ENCODE measurements at places on chromosomes 2 and 18.

GRCh38 chr2:65647249-65647842 lies 214.9 kb upstream of the SPRED2 start:
- DNase-seq = no peak

GRCh38 chr2:195021711-195022507 lies 635.1 kb upstream of the SLC39A10 start:
- peak; percentile 37 for DNase-seq

DNA sequence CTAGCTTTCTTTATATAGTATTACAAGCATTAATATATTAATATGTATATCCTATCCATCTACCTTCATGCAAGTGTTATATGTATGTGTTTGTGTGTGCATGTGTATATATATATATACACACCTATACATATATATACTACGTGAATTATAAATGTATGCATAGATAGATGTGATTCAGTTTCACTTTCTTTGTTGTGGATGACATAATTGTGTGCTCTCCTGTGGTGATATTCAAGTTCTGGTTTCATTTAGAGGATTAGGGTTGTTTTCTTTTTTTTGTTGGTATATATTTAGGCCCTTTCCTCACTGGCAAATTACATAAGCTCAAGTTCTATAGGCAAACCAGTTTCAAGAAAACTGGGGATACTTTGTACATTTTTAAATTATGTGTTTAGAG lies 225.7 kb upstream of the FANCL start:
- no peak for DNase-seq

GRCh38 chr18:44732238-44732563 lies 51.5 kb downstream of the SETBP1 start:
- DNase-seq = no peak

DNA sequence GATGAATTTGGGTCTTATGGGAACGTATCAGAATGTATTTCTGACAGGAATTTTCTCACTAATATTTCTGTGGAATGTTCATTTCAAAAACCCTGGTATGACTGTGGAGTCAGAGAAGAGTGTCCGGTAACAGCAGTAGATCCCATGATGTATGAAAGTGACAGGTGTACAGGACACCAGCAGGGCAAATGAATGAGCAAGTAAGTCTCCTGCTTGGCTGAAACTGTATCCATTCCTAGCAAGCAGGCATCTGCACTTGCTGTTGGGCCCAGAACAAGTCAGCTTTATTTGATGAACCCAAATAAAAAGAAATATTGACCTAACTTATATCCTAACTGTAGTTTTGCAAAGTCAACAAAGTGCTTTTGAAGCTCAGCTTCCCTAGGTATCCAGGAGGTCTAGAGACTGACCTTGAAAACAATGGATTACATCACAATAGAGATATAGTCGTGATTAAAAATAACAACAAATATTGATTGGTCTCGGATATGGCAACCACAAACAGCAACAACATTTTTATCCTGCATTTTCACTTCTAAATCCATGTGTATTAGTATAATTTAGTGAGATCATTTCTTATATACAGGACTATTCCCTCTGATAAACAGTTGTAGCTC lies 37.6 kb downstream of the NXPH2 start:
- no peak for DNase-seq

DNA sequence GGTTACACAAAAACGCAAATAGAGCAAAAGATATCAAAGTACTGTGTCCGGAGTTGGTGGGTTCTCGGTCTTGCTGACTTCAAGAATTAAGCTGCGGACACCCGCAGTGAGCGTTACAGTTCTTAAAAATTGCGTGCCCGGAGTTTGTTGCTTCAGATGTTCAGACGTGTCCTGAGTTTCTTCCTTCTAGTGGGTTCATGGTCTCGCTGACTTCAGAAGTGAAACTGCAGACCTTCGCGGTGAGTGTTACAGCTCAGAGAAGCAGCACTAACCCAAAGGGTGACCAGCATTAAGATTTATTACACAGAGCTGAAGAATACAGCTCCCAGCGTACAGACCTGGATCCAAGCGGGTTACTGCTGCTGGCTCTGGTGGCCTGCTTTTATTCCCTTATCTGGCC lies 125.7 kb upstream of the TWIST2 start:
- no peak for DNase-seq

DNA sequence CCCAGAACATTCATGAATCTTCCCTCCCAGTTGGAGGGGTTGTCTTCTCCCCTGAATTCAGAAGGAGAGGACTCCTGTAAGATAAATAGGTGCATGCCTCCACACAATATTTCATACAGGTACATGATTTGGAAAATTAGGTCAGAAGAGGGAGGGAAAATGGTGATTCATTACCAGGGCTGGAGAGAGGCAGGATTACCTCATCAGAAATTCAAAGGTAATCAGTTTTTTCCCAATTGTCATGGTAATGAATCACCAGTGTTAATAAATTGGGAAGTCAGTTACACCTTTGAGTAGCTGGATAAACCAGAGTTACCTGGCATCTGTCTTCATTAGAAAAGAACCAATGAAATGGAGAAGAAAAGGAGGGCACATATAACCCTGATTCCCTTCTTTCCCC lies 128.5 kb downstream of the EN1 start:
- no peak for DNase-seq

DNA sequence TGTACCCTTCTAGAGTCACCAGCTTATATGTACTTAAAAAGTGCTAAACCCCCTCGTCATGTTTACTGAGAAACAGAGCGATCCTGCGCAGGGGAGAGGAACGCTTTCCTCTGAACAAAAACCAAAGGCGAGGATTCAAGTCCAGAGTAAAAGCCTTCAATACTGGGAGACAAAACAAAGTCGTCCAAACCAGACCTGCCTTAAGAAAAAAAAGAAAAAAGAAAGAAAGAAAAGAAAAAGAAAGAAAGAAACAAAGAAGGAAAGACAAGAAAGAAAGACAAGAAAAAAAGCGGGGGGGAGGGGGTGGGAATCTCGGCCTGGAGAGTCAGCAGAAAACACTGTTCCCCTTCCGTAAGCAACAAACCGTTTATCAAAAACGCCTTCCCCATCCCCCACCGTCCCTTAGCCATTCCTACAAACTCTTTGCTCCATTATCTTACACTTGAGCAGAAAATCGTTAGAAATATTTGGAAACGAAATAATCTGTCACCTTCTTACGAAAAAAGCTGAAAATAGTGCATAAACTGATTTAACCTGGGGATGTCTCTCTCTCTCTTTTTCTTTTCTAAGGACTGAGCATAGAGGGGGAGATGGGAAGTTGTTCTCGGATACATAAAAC lies 3.3 kb downstream of the PTGR3 start:
- DNase-seq = peak; percentile 66

- DNase-seq = no peak
Measured at GRCh38 chr2:134178138-134178877, 75.6 kb upstream of the MGAT5 start.

- no peak for DNase-seq
Measured at GRCh38 chr2:109371481-109372170, 242.1 kb downstream of the SEPTIN10 start.

GRCh38 chr2:149648282-149649030 lies 60.9 kb upstream of the MMADHC start:
- peak; percentile 93 for DNase-seq

GRCh38 chr2:241017228-241017940 lies 19.0 kb downstream of the SNED1 start:
- DNase-seq = no peak

DNA sequence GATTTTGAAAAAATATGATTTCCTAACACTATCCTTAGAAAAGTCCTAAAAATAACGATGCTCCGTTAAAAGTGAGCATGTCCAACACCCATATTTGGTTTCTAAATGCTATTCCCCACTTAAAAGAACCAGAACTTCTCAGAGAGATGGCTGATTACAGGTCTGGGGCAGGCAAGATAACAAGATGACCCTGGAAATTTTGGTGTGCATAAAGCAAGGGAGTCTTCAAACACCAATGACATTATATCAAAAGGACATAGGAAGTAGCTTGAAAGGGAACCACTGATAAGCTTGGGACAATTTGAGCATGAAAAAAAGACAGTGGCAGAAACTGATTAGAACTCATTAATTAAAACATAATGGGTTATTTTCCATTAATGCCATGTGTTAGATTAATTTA lies 17.9 kb downstream of the STK17B start:
- no peak for DNase-seq

- DNase-seq = no peak
Measured at GRCh38 chr2:214395040-214395439, 15.8 kb upstream of the VWC2L start.

DNA sequence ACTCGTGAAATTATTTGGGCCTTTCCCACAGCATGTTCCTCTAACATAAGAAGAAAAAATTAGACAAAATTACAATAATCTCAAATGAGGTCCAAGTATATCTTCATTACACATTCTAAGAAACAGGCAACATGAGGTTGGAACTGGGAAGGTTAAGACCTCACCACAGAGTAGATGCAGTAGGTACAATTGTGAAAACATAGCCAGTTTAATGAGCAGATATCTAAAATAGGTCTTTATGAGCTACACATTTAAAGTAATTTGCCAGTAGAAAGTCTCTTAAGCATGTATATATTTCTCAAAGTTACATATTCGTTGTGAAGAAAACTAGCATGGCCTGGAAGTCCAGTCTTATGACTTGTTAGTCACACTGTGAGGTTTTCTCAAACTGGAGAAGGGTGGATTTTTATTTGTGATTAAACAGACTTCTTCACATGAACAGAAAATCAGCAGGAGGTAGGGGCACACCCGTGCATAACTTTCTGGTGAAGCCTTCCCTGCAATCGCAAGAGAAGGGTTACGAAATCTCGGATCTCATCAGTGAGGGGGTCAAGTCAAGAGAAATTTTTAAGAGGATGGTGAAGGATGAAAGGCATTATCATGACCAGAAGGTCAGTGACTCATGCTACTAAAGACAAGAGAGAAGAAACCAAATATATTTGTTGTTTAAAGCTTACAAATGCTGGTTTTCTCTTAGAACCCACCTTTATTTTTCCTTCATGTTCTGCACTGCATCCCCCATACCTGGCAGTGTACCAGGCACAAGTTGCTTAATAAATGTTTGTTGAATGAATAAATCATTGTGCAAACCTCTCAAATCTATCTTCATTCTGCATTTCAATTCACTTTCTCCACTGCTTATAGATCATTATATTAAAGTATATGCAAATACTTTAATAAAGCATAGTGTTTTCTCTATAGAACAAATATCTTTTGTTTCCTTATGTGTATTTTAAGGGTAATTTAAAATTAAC lies 5.1 kb upstream of the RAB27B start:
- peak; percentile 95 for DNase-seq

GRCh38 chr2:8045081-8045614 lies 636.7 kb upstream of the ID2 start:
- DNase-seq = no peak

GRCh38 chr2:67268797-67269196 lies 128.3 kb upstream of the ETAA1 start:
- DNase-seq = peak; percentile 51

- DNase-seq = no peak
Measured at GRCh38 chr2:145404690-145405089, 884.8 kb upstream of the ZEB2 start.

DNA sequence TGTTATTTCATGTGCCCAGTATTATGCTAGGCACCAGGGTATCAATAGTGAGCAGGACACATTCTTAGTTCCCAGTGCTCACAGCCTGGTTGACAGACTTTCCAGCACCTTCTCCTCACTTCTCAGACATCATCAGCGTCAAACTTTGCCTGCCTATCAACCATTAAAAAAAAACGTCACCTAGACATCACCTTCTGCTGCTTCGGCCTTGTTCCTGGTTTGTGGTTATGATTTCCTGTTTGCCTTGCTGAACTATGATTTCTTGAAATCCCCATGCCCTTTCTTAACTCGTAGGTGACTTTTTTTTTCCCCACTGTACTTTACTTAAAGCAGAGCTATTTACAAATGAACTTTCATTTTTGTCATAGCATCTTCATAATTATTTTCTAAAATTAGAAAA lies 60.4 kb upstream of the NABP1 start:
- no peak for DNase-seq

GRCh38 chr2:163345795-163346573 lies 389.8 kb downstream of the FIGN start:
- DNase-seq = peak; percentile 64

GRCh38 chr2:86035883-86036668 lies 69.6 kb downstream of the POLR1A start:
- peak; percentile 86 for DNase-seq

GRCh38 chr2:240223631-240224030 lies 83.2 kb upstream of the OTOS start:
- DNase-seq = no peak

DNA sequence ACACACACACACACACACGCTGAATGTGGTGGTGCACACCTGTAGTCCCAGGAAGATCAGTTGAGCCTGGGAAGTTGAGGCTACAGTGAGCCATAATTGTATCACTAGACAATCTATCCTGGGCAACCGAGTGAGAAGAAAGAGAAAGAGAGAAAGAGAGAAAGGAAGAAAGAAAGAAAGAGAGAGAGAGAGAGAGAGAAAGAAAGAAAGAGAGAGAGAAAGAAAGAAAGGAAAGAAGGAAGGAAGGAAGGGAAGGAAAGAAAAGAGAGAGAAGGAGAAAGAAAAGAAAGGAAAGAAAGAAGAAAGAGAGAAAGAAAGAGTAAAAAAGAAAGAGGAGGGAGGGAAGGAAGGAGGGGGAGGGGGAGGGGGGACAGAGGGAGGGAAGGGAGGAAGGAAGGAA lies 150.0 kb upstream of the MAP3K20 start:
- DNase-seq = no peak

- peak; percentile 24 for DNase-seq
Measured at GRCh38 chr2:166365803-166366420, 9.8 kb downstream of the SCN9A start.

DNA sequence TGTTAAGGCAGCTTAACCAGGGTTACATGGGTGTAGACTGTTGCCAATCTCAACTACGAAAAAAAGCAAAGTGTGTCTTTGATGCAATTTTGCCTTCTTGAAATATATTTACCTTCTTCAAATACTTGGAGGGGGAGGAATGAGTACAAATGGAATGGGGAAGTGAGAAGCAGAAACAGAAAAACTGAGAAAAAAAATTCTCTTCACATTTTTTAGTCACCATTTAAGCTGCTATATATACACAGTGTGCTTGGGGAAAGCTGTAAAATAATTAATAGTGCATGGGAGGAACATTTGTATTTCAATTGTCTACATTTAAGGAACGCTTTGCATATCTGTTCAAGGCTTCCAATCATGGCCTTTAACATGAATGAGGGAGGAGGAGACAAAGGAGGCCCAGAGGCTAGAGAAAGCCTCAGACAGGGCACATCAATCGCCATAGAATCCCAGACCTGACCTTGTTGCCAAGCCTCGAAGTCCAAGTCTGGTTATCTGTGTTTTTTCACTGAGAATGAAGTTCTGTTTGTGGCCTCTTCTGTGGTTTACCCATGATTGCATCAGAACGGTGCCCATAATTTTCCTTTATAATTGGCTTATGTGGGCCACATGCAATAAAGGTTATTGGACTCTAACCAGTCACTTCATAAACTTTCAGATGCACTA lies 158.6 kb downstream of the PIK3C3 start:
- peak; percentile 67 for DNase-seq

GRCh38 chr2:127596311-127597045 lies 49.5 kb upstream of the GPR17 start:
- DNase-seq = no peak

DNA sequence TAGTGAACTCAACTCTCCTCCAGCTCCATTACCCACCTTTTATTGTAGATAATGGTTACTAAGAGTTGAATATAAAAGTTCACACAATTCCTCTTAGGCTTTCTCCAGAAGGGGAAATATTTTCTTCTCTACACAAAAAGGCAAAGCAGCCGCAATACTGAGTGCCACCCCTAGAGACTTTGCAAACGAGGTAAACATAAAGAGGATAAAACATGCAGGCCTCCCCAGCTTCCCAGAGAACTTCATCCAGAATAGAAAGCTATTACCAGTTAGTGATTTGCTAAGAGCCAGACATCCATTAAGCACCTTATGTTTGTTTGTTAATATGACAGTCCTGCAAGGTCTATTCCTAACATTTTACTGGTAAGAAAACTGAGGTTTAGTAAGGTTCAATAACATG lies 17.4 kb downstream of the ZNF521 start:
- no peak for DNase-seq

Measured in astrocyte of the spinal cord (primary cell).